ENCODE measurements at places on chromosomes 16 and 17. TPM values are rescaled to one million over a fixed set of nuclear protein-coding genes. Genes with fewer than 3 reads are reported as not detected.

The LLGL1 gene
- total RNA-seq: 6.6 TPM

The TVP23B gene
- 16.4 TPM for total RNA-seq

The ASPA gene
- 2.9 TPM for total RNA-seq

The FOXJ1 gene
- total RNA-seq: 0.15 TPM

The NME2 gene
- total RNA-seq: 550 TPM

The SPATA22 gene
- 0.54 TPM for total RNA-seq

The ZSWIM7 gene
- total RNA-seq: 46.6 TPM

The ZSCAN32 gene
- 4.7 TPM for total RNA-seq

The PERCC1 gene
- not detected for total RNA-seq

The CES4A gene
- total RNA-seq: 13.9 TPM

The HID1 gene
- 2.9 TPM for total RNA-seq

The CCL4L2 gene
- total RNA-seq: not detected

The MPO gene
- total RNA-seq: 0.38 TPM

The P2RX5 gene
- total RNA-seq: 40.5 TPM

The ORC6 gene
- 0.41 TPM for total RNA-seq

The TMEM88 gene
- total RNA-seq: 21.0 TPM

The ITGAD gene
- total RNA-seq: 0.42 TPM

The RUSF1 gene
- total RNA-seq: 12.9 TPM
